Caki2 (cell line): ENCODE measurements at places on chromosomes 2 and 18.

DNA sequence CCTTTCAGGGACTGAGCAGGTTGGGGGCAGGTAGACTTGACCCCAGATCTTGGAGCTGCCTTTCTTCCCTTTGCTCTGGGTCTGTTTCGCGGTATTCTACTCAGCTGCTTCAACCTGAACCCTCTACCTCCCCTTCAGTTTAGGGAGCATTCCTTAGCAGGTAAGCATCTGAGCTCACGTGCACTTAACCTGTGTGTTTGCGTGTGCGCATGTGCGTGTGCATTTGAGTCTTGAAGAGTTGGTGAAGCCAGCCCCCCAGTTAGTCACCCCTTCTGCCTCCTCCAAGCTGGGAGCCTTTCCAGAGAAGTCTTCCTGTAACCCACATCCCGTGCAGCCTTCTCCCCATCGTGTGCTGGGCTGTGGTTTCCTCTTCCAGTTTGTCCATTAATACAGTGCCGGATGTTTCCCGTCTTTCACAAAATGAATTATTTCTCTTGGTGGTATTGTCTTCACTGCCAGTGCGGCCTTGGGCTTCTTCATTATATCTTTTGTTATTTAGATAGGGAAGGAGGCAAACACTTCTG is 33.2 kb downstream of the B3GNT2 start:
- DNase-seq, result no peak

DNA sequence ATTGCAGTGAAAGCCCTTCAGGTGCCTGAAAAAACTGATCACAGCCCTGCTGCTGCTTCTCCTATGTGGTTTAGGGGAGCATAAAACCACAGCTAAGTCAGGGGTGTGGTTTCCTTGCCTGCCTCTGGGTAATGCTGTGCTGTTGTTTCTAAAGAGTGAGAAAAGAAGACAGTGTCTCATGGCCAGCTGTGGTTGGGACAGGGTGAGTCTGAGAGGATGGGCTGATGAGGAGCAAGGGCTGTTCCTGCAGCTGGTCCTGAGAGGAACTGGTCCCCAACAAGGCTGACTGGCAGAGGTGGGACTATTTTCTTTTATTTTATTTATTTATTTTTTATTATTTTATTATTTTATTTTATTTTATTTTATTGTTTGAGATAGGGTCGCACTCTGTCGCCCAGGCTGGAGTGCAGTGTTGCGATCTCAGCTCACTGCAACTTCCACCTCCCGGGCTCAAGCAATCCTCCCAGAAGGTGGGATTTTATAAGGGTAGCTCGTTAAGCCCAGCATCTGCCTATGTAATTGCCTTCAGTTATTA is 236.7 kb downstream of the FHOD3 start:
- no peak for DNase-seq

- no peak for DNase-seq
These were observed 10.4 kb upstream of the UBE2F start for GRCh38 chr2:237956402-237956736.

GRCh38 chr2:50781646-50782045 is 250.3 kb downstream of the NRXN1 start:
- no peak for DNase-seq

GRCh38 chr18:12066910-12067511 is 26.6 kb upstream of the ANKRD62 start:
- no peak for DNase-seq

- no peak for DNase-seq
These were observed 155.4 kb downstream of the FAM210A start for GRCh38 chr18:13570856-13571495.

DNA sequence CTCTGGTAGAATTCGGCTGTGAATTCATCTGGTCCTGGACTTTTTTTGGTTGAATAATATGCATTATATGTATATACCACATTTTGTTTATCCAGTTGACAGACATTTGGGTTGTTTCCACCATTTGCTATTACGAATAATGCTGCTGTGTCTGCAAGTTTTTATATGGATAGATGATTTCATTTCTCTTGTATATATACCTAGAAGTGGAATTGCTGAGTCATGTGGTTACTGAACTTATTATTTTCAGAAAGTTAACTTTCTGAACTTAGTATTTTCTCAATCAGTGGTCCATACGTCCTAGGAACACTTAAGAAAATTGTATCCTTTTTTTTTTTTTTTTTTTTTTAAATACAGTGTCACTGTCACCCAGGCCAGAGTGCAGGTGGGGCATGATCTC is 63.3 kb downstream of the RIF1 start:
- DNase-seq, result no peak

- DNase-seq, result no peak
These were observed 35.8 kb downstream of the HIBCH start for GRCh38 chr2:190283783-190284182.

- no peak for DNase-seq
These were observed 21.8 kb downstream of the HSPD1 start for GRCh38 chr2:197477797-197478196.

DNA sequence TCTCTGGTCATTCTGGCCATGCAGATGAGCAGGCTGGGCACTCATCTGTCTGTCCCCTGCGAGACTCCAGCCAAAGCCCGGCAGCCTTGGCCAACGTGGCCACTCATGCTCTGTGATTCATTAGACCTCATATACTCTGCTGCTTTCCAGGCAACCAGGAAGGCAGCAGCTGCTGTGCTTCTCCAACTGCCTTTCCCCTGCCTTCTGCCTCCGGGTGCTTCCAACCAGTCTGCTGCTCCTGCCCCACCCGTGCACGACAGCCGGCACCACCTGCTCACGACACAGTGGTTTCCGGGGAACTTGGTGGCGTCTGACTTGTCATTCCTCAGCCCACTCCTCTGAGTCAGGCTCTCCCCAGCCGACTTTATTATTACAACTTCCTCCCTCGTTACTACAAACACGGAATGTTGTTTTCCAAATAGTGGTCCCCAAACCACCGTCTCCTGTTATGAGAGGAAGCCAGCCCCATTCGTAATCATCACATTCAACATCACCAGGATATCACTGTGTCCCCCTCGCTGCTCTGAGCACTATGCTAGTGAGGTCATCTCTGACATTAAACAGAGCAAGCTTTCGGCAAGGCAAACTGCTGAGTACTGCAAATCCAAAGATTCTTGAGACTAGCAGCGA is 392.4 kb downstream of the ALK start:
- DNase-seq, result no peak

DNA sequence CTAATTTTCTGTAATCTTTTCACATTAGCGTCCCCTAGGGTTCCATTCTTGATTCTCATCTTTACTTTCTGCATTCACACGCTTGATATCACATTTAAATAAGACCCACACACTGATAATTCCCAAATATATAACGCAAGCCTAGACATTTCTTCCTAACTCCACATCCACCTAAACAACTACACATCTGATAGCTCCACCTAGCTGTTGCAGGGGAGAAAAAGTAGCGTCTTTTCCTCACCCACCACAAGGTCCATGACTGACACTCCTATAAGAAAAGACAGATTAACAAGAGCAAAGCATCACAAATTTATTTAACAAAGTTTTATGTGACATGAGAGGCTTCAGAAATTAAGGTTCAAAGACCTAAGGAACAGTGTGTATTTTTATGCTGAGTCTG is 862.2 kb upstream of the DDX18 start:
- DNase-seq, result peak; percentile 6

GRCh38 chr2:11128243-11128951 is 26.9 kb upstream of the SLC66A3 start:
- DNase-seq, result no peak

DNA sequence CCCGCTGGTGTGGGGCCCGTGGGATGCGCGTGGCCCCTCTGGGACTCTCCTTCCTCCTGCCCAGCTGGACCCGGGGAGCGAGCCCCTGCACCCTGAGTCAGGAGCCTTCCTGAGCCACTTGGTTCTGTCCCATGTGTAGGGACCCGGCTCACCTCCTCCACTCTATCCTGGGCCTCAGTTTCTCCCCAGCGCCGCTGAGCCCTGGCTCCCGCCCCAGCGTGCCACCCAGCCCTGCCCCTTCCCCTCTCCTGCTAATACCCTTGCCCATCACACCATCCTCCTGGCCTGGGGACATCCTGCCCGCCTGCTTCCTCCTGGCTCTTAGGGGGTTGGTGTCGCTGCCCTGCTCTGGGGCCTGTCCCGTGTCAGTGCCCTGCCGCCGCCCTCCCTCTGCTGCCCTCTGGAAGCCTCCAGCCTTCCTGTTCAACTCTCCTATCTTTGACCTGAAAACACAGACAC is 24.8 kb downstream of the GPC1 start:
- DNase-seq, result no peak

DNA sequence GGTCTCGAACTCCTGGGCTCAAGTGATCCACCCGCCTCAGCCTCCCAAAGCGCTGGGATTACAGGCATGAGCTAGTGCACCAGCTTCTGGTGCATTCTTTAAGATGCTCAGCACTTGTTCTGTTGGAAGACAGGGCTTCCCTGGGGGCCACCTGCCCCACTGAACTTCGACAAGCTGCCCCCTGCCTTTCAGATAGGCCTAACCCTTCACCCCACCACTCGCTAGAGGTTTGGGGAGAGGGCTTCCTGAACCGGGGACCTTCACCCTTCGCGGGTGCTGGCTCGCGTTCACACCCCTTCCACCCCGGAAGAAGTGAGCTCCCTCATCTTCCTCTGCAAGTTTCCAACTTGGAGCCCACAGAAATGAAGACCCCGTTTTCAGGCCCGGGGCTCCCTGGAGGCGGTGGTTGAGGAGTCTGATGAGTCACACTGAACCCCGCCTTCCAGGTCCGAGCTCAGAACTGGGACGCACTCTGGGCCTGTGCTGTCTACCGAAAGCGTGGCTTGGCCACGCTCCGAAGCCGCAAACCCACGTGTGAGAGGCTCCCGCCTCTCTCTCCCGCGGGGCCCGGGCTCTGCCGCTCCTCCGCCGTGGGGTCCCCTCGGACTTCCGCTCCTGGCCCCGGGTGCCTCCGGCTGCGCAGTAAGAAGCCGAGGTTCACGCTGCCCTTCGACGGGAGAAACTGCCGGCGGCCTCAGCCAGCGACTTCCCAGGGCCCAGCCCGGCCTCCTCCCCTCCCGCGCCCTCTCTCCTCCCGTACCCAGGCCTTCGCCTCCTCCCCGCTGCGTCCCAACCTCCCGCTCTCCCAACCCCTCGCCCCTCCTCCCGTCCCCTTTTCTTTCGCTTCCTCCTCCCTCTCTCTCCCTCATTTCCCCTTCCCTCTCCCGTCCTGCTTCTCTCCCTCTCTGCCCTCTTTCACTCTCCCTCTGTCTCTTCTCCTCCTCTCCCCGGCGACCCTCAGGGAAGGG is 47.5 kb upstream of the SP3 start:
- no peak for DNase-seq

DNA sequence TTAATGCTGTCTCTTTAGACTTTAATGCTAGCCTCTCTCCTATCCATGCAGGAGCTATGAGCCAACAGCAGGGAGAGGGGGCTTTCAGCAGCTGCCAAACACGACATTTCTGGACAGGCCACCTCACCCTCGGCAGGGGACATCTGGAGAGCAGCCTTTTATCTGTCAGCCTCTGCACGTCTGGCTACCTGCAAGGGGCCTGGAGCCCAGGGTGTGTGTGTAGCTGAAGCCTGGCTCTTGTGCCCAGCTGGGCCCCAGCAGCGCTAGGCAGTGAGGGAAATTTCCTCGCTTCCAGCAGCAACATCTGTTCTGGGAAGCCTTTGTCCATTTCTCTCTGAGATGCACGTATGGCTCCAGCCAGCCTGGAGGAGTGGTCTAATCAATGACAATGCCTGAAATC is 728.7 kb upstream of the ID2 start:
- DNase-seq, result no peak

- no peak for DNase-seq
These were observed 97.6 kb upstream of the RAB6C start for GRCh38 chr2:129881786-129882396.

GRCh38 chr18:3649633-3650426 is 199.9 kb downstream of the TGIF1 start:
- peak; percentile 99 for DNase-seq

- DNase-seq, result peak; percentile 22
These were observed 212.4 kb downstream of the RPIA start for GRCh38 chr2:88903749-88904353.

DNA sequence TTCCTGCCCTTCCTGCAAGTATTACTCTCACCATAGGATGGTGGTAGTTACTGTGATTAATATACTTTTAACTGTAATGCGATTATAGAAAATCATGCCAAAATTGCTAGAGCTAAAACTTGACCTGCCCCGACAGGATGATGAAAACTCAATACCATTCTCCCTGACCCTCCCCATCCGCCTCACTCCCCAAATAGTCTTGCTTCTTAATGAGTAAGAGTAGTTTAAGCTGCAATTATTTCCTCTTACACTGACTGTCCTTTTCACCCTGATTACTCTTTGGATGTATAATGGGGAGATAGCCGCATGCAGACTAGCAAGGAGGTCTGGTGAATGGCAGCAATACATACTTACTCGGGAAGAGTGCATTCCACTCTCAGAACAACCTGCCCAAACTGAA is 269.6 kb upstream of the SIX3 start:
- DNase-seq, result no peak

- DNase-seq, result no peak
These were observed 502.4 kb upstream of the TNP1 start for GRCh38 chr2:217362286-217362685.

GRCh38 chr18:9827793-9828505 is 57.8 kb upstream of the TXNDC2 start:
- DNase-seq, result peak; percentile 84

DNA sequence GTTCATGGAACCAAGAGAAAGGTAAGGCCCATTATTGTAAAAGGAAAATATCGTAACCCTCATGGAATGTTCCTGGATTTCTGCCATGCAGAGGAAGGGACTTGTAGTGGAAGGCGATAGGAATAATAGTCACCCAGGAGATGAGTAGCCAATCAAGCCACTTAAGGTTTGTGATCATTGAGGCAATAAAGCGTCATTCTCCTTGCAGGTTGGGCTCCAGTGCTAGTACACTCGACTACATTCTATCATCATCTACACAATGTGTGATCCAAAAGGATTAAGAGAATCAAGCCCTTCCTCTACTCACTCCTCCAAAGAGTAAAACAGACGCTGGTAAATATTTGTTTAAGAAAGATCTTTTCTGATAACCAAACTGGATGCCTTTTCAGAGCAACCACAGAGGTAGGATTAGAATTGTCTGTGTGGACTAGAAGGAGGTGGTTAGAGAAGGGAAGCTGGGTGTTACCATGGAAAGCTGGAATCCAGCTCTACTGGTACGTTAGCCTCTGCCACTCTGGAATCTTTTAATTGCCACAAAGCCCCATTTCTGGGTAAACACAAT is 245.7 kb downstream of the IKZF2 start:
- no peak for DNase-seq

GRCh38 chr18:21914739-21915319 is 174.2 kb downstream of the MIB1 start:
- peak; percentile 18 for DNase-seq

DNA sequence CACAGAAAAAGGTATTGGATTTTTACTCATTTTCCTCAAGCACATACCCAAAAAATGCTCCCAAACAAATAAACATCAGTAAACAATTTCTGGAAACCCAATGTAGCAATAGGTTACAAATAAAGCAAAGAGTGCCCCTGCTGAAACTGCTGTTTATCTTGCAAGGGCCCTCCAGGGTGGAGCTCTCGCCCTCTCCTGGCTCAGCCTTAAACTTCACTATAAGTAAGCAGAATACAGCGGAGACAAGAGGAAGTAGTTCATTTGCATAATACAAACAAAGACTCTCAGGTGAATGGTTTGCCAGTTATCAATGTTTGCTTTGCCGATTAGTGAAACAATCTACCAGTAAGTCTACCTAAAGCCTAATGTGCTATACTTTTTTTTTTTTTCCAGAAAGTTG is 437.6 kb downstream of the DLGAP1 start:
- no peak for DNase-seq

- no peak for DNase-seq
These were observed 9.5 kb downstream of the PNO1 start for GRCh38 chr2:68167186-68167585.
